ENCODE measurements at places on chromosomes 6 and 20.

GRCh38 chr20:50313827-50314677, 123.4 kb downstream of the CEBPB start:
- no peak overlapping the region for H3K27ac ChIP-seq
- H3K4me3 ChIP-seq: no peak overlapping the region
- peaks cover 3% of the 10 kb centered on the region for H3K4me1 ChIP-seq
- no peaks in the 10 kb centered on the region for H3K36me3 ChIP-seq
- DNase-seq: no peak
- peaks cover 16% of the 10 kb centered on the region for H3K27me3 ChIP-seq

- no peak for DNase-seq
- H3K4me3 ChIP-seq: no peak overlapping the region
- peaks cover 12% of the 10 kb centered on the region for H3K27me3 ChIP-seq
- no peaks in the 10 kb centered on the region for H3K36me3 ChIP-seq
- H3K4me1 ChIP-seq: no peaks in the 10 kb centered on the region
Measured at GRCh38 chr6:39558591-39559190, 166.5 kb downstream of the KIF6 start.

- H3K4me1 ChIP-seq: no peaks in the 10 kb centered on the region
- H3K36me3 ChIP-seq: no peaks in the 10 kb centered on the region
- H3K27me3 ChIP-seq: no peaks in the 10 kb centered on the region
- no peak for DNase-seq
- H3K27ac ChIP-seq: no peak overlapping the region
Measured at GRCh38 chr6:162854734-162855191, 127.0 kb downstream of the PACRG start.

DNA sequence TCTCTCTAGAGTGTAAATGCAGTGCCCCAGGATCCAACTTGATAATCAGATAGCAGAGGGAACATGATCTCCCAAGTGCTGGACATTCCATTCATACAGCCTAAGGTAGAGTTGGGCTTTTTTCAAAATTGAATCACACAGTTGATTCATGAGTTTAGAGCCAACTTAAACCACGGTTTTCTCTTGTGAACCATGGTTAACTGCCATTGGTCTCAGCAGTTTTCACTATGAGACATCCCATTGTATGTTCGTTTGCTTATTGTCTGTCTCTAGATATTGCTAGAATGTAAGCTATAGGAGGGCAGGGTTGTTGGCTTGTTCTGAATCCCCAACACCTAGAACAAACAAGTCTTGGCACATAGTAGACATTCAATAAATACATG, 37.2 kb upstream of the TAF8 start:
- H3K4me3 ChIP-seq: no peak overlapping the region
- H3K27ac ChIP-seq: peak overlapping the region; percentile 86
- peaks cover 82% of the 10 kb centered on the region for H3K4me1 ChIP-seq
- no peaks in the 10 kb centered on the region for H3K27me3 ChIP-seq
- peaks cover 29% of the 10 kb centered on the region for H3K36me3 ChIP-seq
- no peak for DNase-seq

GRCh38 chr6:21173031-21173430, 420.5 kb upstream of the SOX4 start:
- no peaks in the 10 kb centered on the region for H3K27me3 ChIP-seq
- H3K4me3 ChIP-seq: no peak overlapping the region
- no peak overlapping the region for H3K27ac ChIP-seq
- H3K4me1 ChIP-seq: no peaks in the 10 kb centered on the region
- DNase-seq: no peak

DNA sequence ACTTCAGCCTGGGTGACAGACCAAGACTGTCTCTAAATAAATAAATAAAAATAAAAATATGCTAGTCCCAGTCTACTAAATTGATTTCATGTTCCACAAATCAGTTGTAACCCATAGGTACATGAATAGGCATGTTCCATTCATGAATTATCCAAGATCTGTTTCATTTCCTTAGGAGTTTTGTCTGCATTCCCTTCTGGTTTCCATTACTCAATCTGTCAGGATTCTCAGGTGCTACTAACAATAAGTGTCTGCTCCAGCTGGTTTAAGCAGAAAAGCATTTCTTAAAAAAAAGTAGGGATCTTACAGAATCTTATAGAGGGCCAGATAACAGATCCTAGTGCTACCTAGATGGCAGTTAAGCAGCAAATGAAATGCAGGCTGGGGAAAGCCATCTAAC, 15.6 kb upstream of the PKIG start:
- no peak overlapping the region for H3K4me3 ChIP-seq
- H3K4me1 ChIP-seq: peaks cover 4% of the 10 kb centered on the region
- H3K27ac ChIP-seq: no peak overlapping the region
- H3K36me3 ChIP-seq: no peaks in the 10 kb centered on the region
- no peaks in the 10 kb centered on the region for H3K27me3 ChIP-seq

GRCh38 chr6:33620856-33621710, at the start of gene ITPR3:
TSS of gene ITPR3 (plus strand) at chr6:33621322. CDS start at chr6:33621603, 281 bp downstream.
- peak; percentile 86 for DNase-seq
- H3K27ac ChIP-seq: peak within 1 kb of the TSS; percentile 91
- peaks cover 46% of the 10 kb centered on the region for H3K4me1 ChIP-seq
- peaks cover 23% of the 10 kb centered on the region for H3K36me3 ChIP-seq
